ENCODE measurements at places on chromosomes 12 and 14.

GRCh38 chr14:52356025-52356424 lies 41.9 kb downstream of the PTGER2 start:
- DNase-seq: no peak

DNA sequence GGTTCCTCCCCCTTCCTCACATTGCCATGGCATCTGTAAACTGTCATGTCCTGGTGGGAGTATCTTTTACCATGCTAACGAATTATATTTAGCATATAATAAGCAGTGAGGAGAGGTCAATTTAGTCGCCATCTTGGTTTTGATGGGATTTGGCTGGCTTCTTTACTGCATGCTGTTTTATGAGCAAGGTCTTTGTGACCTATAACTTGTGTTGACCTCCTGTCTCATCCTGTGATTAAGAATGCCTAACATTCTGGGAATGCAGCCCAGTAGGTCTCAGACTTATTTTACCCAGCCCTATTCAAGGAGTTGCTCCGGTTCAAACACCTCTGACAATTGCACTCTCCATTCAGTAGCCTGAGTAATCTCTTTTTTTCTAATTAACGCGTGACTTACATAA lies 2.1 kb upstream of the EIF4B start:
- DNase-seq: peak; percentile 71

- peak; percentile 55 for DNase-seq
Measured at GRCh38 chr14:78921856-78922255, 751.7 kb downstream of the NRXN3 start.

GRCh38 chr12:61871485-61871810 lies 388.8 kb upstream of the USP15 start:
- DNase-seq: no peak

DNA sequence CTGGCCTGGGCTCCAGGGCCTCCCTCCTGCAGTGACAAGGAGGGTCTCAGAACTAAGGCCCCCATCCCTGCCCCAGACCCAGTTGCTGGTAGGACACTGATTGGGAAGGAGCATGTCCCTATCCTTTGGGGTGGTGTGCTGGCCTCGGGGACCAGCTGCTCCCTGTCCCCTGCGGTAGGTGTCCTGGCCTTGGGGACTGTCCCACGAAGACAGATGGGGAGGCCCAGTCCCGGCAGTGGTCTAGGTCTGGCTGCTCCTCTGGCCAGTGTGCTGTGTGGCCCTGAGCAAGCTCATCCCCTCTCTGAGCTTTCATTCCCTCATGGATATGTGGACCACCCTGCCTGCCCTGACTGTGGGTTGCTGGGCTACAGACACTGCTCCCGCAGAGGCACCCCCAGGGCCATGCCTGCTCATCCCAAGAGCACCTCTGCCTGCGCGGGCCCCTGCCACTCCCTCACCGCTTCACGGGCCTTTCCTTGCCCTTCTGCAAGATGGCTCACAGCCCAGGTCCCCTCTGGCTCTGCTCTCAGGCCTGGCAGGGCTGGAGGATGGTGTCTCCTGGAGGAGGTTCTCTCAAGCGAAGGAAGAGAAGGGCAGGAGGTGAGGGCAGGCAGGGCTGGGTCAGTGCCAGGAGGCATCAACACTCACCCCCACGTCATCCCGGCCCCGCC lies 12.5 kb downstream of the AHNAK2 start:
- DNase-seq: no peak

DNA sequence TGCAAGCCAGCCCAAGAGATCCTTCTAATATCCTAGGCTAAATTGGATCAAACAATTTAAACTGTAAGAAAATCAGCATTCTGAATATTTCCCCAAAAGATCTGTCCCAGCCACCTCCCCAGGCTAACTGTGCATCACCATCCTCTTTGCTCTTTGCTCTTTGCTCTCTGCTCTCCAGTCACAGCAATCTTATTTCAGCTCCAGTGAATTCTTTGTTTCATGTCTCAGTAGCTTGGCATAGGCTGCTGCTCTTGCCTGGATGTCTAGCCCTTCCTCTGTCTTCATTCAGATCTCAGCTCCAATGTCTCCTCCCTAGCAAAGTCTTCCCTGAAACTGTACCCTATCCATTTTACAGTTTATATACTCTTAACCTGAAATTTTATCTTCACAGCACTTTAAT lies 399.8 kb upstream of the USP15 start:
- no peak for DNase-seq

DNA sequence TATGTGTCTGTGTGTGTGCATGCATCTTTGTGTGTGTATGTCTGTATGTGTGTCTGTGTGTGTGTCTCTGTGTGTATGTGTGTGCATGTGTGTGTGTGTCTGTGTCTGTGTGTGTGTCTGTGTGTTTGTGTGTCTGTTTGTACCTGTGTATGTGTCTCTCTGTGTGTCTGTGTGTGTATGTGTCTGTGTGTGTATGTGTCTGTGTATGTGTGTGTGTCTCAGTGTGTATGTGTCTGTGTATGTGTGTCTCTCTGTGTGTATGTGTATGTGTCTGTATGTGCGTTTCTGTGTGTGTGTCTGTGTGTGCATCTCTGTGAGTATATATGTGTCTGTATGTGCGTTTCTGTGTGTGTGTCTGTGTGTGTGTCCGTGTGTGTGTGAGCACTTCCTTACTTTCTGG lies 39.6 kb upstream of the SMOC1 start:
- DNase-seq: no peak

DNA sequence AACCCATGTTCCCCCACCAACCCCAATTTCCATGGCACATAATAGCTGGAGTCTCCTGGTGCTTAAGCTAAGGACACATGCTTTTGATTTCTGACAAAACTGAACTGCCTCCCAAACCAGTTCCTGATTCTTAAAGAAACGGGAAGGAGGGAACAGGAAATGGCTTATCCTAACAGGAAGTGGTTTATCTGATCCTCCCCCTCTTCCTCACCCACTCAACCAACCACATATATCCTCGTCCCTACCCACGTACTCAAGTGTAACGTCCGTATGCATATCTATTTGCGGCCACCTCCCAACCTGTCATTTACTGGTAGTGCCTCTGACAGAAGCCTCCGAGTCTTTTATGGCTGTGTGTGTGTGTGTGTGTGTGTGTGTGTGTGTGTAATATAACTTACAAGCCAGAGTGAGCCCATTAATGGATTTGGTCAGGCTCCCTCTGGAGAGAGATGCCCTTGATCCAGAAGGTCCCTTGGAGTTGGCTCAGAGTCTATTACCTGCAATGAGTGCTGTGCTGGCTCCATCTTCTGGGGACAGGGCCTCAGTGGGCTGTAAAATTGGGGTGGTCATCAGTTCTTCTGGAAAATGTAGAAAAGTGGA lies 7.7 kb downstream of the DAZAP2 start:
- DNase-seq: peak; percentile 61

DNA sequence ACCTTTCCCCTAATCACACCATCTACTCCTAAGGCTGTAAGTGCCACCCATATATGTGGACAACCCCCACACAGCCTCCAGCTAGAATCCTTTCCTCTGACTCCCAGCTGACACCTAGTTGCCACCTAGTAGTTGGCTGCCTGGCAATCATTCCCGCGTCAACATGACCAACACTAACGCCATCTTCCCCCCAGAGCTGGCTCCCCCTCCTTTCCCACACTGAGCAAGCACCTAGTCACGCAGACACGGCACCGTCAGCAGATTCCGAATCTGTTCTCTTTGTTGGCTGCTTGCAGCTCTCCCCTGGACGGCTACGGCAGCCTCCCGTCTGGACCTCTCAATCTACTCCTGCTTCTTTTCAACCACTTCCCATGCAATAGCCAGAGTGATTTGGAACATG lies 27.7 kb downstream of the UBR7 start:
- peak; percentile 96 for DNase-seq

DNA sequence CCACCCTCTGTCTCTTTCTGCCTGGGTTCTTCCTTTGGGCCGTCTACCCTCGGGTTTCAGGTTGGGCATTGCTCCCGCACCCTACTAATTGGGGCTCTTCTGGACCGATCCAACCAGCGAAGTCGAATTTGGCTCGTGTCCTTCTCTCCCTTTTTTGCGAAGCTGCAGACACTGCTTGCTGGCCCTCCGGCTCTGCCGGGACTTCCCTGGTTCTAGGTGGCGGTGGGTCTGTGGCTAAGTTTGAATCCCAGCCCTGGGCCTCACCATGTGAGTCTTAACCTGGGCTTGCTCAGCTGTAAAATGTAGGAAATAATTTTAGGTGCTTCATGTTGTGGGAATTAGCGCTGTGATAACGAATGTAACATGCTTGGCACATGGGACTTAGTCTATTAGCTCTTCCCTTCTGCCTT lies 418 bp upstream of the CISTR start:
- DNase-seq: no peak

GRCh38 chr14:27929797-27930347 lies 836.7 kb upstream of the FOXG1 start:
- DNase-seq: no peak

- no peak for DNase-seq
Measured at GRCh38 chr12:49680075-49680474, 27.1 kb downstream of the FMNL3 start.

GRCh38 chr12:107914460-107914977 lies 140.0 kb downstream of the ASCL4 start:
- no peak for DNase-seq

DNA sequence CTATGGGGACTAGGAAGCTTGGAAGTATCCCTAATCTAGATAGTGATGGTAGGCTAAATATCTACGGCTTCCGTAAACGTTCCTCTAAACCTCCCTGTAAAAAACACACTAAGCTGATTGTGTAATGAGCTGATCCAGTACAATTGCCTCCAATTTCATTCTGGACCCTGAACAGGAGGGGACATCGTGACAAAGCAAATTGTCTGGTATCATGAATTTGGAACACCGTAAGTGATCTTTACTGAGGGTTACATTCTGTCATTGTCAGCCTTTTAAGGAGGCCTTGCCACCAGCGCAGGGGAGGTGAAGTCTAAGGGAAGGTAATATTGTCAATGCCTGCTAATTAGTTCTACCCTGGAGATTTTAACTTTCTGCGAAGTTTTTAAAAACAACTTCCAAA lies 487 bp upstream of the MGST1 start:
- DNase-seq: no peak

All from kidney tubule cell (primary cell).